Prostate gland (tissue), 2 donors: ENCODE measurements at places on chromosomes 11 and 22. TPM values are rescaled to one million over a fixed set of nuclear protein-coding genes. Genes with fewer than 3 reads are reported as not detected.

Gene TRIM51
- total RNA-seq, result not detected

Gene OR52H1
- total RNA-seq, result not detected

DNA sequence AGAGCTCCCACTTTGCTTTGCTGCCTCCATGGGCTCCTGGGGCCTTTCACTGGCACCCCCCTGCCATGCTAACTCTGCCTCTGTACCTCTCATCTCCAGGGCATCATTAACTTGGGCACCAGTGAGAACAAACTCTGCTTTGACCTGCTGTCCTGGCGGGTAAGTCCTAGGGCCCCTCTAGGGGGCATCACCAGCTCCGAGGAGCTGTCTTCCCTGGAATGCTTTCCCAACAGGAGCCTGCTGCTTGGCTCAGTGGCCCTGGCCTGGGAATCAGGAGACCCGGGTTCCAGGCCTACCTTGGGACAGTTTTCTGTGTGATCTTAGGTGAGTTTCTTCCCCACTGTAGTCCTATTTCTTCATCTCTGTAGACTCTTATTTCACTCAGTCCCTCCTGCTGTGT lies 5.1 kb downstream of the ACCS start:
- no peak overlapping the region for H3K27ac ChIP-seq
- no peak for DNase-seq
- H3K4me3 ChIP-seq, result no peak overlapping the region
- H3K36me3 ChIP-seq, result peaks cover 4% of the 10 kb centered on the region
- no peaks in the 10 kb centered on the region for H3K27me3 ChIP-seq

DNA sequence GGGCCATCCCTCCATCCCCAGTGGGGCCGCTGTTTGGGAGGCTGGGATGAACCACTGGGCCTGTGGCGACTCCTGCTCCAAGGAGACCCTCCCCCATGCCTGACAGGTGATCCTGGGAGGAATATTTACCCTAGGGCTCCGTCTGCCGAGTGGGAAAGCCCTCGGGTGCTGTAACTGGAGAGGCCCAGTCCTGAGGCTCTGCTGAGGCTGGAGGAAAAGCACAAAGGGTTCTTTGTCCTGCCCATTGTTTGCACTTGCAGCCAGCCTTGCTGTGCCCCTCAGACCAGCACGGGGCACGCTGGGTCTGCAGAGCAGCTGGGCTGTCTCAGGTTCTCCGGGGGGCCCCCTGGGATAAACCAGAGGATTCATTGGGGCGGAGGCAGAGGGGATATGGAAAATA lies 321.1 kb downstream of the MN1 start:
- H3K27ac ChIP-seq, result no peak overlapping the region
- H3K4me1 ChIP-seq, result no peaks in the 10 kb centered on the region
- no peaks in the 10 kb centered on the region for H3K27me3 ChIP-seq
- H3K4me3 ChIP-seq, result no peak overlapping the region
- DNase-seq, result no peak
- no peaks in the 10 kb centered on the region for H3K36me3 ChIP-seq

Gene DCDC1
- 0.36 TPM for total RNA-seq

Gene SEPTIN5
- total RNA-seq, result 96.2 TPM

DNA sequence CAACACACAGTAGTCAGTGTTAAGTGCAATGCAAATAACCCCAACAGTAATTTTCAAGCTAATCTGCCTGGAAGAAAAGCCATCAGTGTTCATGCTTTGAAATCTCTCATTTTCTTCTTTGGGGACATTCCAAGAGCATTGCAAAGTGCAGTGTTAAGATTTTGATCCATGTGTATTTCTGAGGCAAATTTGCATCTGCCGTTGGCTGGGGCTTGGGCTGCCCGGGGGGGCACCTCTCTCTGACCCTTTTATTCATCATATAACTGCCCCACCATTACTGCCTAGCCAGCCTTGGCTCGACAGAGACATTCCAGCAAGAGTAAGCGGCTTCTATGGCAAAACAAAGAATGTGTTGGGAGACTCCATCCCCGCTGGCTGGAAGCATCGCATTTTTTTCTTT lies 483.5 kb downstream of the BRD1 start:
- H3K4me3 ChIP-seq, result no peak overlapping the region
- no peaks in the 10 kb centered on the region for H3K36me3 ChIP-seq
- H3K27ac ChIP-seq, result no peak overlapping the region
- peaks cover 6% of the 10 kb centered on the region for H3K27me3 ChIP-seq
- H3K4me1 ChIP-seq, result no peaks in the 10 kb centered on the region

DNA sequence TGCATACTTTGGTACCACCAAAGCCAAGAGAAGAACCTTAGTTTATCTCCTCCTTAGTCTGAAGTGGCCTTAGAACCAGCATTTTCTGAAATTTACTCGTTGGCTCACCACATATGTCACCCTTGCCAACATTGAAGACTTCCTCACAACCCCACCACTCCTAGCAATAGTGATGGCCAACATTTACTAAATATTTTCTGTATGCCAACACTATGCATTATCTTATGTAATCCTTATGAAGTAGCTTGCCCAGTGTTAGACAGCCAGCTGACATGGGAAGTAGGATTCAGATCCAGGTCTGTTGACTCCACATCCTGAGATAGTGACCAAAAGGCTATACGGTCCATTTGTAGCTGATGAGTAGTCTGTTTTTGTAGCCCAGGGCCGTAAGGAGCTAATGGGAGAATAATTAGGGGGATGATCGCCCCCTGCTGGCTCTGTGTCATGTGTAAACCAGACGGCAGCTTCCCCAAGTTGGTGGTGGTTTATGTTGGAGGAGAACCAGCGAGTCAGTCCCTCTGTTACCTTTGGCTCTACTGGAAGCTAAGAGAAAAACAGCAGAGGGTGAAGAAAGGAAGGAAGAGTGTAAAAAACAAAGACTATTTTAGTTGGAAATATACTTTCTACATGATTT lies 120.5 kb upstream of the RASSF10 start:
- DNase-seq, result peak; percentile 85
- peak overlapping the region; percentile 49 for H3K27ac ChIP-seq
- no peaks in the 10 kb centered on the region for H3K27me3 ChIP-seq
- H3K36me3 ChIP-seq, result no peaks in the 10 kb centered on the region
- no peaks in the 10 kb centered on the region for H3K4me1 ChIP-seq
- H3K4me3 ChIP-seq, result no peak overlapping the region

Gene LRRC10B
- total RNA-seq, result 0.09 TPM

Gene CDCA5
- 2.3 TPM for total RNA-seq

DNA sequence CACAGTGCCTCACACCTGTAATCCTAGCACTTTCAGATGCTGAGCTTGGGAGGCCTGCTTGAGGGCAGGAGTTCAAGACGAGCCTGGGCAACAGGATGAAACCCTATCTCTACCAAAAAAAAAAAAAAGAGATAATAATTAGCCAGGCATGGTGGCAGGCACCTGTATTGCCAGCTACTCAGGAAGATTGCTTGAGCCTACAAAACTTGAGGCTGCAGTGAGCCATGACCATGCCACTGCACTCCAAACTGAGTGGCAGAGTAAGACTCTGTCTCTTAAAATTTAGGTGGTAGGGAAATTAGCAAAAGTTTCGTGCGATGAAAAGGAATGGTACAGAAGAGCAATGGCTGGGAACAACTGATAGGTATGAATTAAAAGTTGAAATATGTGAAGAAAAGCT lies 18.0 kb downstream of the ST13 start:
- H3K4me1 ChIP-seq, result no peaks in the 10 kb centered on the region
- no peak for DNase-seq
- no peaks in the 10 kb centered on the region for H3K27me3 ChIP-seq
- no peak overlapping the region for H3K27ac ChIP-seq

- H3K27ac ChIP-seq, result no peak overlapping the region
- H3K27me3 ChIP-seq, result no peaks in the 10 kb centered on the region
- no peak for DNase-seq
These were observed 1072.0 kb downstream of the LRRC4C start for GRCh38 chr11:40387240-40387980.

- H3K27ac ChIP-seq, result no peak overlapping the region
- no peak overlapping the region for H3K4me3 ChIP-seq
- H3K27me3 ChIP-seq, result no peaks in the 10 kb centered on the region
- DNase-seq, result no peak
- H3K4me1 ChIP-seq, result no peaks in the 10 kb centered on the region
These were observed 87.7 kb upstream of the NECTIN1 start for GRCh38 chr11:119816660-119817059.

Gene RAB38
- 1.8 TPM for total RNA-seq

DNA sequence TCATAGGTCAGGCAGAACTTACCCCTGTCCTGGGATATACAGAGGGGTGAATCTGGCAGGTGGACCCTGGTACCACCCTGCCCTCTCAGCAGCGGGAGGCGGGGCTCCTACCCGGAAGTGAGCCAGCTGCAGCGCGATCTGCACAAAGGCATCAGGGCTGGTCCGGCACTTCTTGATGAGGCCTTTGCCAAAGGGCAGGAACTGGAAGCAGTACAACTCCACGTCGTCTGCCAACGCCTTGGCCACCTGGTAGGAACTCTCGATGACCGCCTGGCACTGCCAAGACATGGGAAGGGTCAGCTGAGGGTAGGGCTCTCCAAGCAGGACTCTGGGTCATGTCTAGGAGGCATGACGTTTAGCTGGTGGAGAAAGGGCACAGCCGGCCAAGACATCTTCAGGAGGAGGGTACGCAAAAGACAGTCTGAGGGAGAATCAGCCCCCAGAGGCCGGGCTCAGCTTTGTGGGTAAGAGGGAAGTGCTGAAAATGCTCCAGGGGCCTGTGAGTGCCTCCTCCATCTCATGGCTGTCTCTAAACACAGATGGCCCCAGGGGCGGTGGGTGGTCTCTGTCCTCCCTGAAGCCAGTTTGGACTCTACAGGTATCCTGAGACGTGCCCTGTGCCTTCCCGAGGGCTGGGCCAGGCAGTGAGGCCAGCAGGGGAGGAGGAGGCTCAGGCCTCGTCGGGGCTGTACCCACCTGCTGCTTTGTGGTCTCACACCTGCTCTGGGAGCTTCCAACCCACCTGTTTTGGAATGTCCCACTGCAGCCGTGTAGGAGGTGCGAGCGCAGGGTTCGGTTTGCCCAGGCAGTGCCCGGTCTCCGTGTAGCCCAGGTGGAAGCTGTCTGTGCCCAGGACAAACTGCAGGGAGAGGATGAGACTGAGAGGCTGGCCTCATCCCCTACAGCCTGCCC lies 6.7 kb downstream of the CPT1B start:
- no peak for DNase-seq
- no peak overlapping the region for H3K27ac ChIP-seq
- no peaks in the 10 kb centered on the region for H3K36me3 ChIP-seq

Gene DDX25
- 9.5 TPM for total RNA-seq

DNA sequence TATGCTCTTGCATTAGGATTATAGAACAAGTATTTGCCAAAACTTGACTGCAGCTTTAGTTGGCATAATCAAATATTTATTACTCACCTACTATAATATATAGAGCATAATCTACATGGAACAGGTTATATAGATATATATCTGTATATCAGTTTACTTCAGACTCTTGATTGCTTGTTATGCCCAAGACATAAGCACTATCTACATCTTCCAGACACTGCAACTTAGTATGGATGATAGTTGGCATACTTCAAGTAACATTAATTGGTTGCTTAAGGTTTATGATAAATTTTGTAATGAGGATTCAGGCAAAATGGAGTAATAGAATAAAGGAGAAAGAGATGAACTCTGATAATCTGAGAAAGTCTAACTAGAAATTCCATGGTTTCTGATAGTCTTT lies 1.0 kb downstream of the CCDC15 start:
- no peak overlapping the region for H3K27ac ChIP-seq
- no peaks in the 10 kb centered on the region for H3K4me1 ChIP-seq
- H3K4me3 ChIP-seq, result no peak overlapping the region
- DNase-seq, result no peak
- no peaks in the 10 kb centered on the region for H3K27me3 ChIP-seq

DNA sequence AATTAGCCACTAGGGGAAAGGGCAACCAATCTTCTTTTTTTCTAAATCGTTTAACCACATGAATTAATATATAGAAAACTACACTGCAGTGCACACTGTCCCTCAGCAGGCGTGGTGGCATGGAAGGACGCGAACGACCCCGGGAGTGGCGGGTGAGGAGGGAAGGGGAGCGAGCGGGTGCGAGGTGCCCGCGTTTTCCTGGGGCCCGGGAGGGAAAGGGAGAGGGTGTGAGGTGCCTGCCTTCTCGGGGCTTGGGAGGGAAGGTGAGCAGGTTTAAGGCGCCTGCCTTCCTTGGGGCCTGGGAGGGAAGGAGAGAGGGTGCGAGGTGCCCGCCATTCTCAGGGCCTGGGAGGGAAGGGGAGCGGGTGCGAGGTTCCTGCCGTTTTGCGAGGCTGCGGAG lies 765 bp downstream of the GAB4 start:
- H3K4me3 ChIP-seq, result no peak overlapping the region
- no peak for DNase-seq
- H3K36me3 ChIP-seq, result no peaks in the 10 kb centered on the region
- H3K4me1 ChIP-seq, result no peaks in the 10 kb centered on the region
- H3K27me3 ChIP-seq, result no peaks in the 10 kb centered on the region
- no peak overlapping the region for H3K27ac ChIP-seq

Gene C22orf42
- total RNA-seq, result 1.4 TPM

GRCh38 chr11:134950692-134951304 lies 538.8 kb upstream of the B3GAT1 start:
- H3K36me3 ChIP-seq, result no peaks in the 10 kb centered on the region
- peaks cover 3% of the 10 kb centered on the region for H3K27me3 ChIP-seq
- no peaks in the 10 kb centered on the region for H3K4me1 ChIP-seq

Gene CD248
- 7.3 TPM for total RNA-seq

Gene MAPK8IP2
- 23.6 TPM for total RNA-seq

Gene OR4B1
- not detected for total RNA-seq

DNA sequence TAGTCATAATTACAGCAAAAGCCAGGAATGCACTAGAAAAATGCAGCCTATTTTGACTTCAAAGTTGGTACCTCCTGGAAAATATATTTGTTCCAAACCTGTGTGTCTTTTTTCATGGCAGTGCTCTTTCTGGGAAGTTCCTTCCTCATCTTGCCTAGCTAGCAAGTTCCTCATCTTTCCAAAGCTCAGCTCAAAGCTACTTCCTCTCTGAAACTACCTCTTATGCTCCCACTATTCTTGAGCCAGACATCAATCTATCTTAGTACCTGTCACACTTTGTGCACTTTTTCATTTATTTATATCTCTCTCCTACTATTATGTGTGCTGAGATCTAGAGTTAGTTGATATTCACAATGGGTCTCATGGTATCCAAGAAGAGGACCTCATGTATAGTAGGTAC lies 191.6 kb upstream of the CCDC90B start:
- DNase-seq, result no peak
- no peak overlapping the region for H3K27ac ChIP-seq
- H3K36me3 ChIP-seq, result no peaks in the 10 kb centered on the region
- H3K4me3 ChIP-seq, result no peak overlapping the region
- H3K4me1 ChIP-seq, result no peaks in the 10 kb centered on the region
- H3K27me3 ChIP-seq, result no peaks in the 10 kb centered on the region

Gene KCNC1
- not detected for total RNA-seq

- no peak for DNase-seq
- no peaks in the 10 kb centered on the region for H3K36me3 ChIP-seq
- H3K4me3 ChIP-seq, result no peak overlapping the region
- H3K27me3 ChIP-seq, result no peaks in the 10 kb centered on the region
- H3K4me1 ChIP-seq, result peaks cover 3% of the 10 kb centered on the region
- no peak overlapping the region for H3K27ac ChIP-seq
These were observed 391.5 kb downstream of the TBC1D22A start for GRCh38 chr22:47153854-47154525.

DNA sequence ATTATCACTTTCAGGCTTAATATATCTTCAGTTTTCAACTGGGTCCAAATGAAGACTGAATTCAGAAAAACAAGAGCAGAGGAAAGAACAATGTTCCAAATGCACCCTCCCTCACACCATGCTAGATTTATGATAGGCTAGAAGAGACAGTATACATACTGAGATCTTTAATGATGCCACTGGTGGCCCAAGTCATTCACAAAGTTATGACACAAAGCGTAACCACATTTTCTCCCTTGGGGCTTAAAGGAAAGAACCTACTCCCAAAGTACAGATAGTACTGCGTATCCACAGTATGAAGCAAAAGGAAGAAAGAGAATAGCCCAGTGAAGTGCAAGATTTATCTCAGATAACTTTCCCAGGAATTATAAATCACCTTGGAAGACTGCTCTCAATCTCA lies 10.9 kb upstream of the SOX6 start:
- H3K4me1 ChIP-seq, result no peaks in the 10 kb centered on the region
- H3K27me3 ChIP-seq, result no peaks in the 10 kb centered on the region
- H3K36me3 ChIP-seq, result no peaks in the 10 kb centered on the region
- no peak for DNase-seq
- no peak overlapping the region for H3K27ac ChIP-seq
